ENCODE measurements at places on chromosomes 12 and 14.

- peak; percentile 73 for DNase-seq
Observed at GRCh38 chr14:75283162-75283832, 4.7 kb downstream of the FOS start.

- no peak for DNase-seq
Observed at GRCh38 chr12:6216581-6216980, 16.4 kb downstream of the CD9 start.

DNA sequence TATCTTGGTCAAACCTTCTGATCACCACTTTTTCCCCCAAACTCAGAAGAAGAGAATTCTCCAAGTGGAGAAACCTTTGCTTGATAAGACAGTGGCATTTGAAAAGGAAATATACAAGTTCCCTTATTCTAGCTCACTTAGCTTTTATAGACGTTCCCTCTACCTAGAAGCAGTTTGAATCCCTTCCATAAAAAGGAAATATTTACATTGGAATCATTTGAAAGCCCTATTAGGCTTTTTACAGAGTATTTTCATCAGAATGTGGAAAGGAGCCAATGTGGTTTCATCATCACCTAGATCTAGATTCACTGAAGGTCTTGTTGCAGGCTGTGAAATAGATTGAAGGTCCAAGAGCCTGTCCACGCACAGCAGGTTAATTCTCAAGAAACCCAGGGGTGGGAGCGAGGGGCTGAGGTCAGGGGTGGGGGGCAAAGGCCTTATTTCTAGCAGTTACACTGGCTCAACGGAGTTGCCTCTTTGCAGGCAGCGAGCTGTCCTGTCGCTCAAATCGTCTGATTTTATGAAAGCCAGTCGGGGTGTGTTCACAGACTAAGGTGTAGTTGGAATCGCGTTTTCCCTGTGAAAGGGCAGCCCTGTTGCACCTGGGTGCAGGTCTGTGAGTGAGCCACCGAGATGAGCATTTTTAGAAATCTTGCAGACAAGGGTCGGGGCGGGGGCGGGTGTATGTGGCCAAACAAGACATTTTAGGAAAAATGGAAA lies 45.6 kb downstream of the AACS start:
- no peak for DNase-seq

DNA sequence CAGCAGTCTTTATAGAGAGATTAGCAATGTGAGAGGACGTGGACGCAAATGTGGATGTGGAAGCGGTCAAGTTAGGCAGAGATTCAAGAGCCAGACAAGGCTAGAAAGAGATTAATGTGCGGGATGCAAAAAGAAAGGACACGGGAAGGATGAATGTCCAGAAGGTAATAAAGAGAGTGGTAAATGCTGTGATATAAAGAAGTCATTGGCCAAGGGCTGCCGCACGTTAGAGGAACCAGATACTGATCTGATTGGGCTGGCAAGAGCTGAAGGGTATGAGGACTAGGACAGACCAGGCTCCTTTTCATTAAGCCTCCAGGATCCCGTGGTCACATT lies 59.5 kb downstream of the DHRS2 start:
- no peak for DNase-seq

DNA sequence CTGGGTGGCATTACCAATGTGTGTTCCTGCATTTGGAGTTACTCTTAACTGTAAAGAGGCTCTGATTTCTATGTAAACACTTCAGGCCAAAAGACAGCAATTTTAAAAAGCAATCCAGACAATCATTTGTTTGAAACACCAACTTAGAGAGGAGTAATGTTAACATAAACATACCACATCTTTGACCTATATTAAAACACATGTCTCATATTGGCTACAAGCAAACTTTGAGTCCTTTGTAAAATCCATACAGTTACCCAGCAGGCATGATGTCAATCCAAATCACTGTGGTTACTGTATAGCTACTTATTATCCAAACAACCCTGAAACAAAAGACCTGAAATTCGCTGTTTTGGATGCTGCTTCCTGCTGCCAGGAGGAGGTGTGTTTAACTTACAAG lies 7.5 kb upstream of the G2E3 start:
- DNase-seq = no peak

GRCh38 chr12:105409801-105410471 lies 79.4 kb downstream of the C12orf75 start:
- peak; percentile 59 for DNase-seq

DNA sequence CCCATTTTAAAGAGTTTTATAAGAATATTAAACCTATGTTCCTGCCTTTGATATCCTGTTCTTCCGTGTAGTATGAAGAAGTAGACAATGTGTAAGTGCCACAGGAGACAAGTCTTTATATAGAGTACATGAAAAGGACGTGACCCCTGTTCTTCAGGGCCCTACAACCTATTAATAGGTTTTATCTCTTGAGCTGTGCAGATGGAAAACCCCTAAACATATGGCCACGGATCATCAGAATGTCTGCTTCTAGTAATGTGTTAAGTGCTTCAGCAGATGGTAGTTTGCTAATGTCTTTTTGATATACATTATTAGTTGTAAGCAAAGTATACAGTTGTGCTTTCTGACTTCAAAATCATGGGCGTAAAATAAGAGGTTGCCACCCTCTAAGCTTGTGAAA lies 228.5 kb downstream of the PTPRO start:
- no peak for DNase-seq

DNA sequence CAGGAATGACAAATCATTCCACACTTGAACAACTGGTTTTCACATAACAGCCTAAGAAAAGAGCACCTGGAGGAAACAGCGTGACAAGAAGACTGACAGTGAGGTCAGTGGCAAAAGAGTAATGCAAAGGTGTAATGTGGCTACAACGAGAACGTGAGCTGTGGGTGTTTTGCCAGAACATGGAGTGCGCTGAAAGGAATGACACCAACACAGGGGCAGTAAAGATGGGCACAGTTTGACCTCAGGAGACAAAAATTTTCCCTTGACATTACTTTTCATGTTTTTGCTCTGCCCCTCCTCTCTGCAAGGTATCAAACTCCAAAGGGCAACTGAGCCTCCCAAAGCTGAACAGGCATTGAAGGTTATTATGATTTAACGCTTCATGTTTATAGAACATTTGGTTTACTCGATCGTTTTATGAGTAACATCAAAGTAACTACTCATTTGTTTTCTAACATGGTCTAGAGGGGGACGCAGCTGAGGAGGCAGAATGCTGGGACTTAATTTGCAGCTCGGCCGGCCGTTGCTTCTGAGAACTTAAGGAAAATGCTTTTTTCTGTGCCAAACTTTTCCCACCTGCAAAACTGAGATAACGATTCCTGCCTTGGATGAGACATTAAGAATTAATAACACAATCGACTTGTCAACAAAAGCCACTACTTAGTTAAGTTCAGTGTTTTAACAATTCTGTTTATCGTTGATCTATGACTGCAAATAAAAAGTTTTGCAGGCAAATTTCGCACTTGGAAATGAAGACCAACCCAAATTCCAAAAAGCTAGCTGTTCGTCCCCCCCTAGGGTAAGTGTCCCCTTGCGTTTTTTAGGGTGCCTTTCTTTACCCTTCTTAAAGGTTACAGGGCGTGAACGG lies 954 bp downstream of the HAUS4 start:
- no peak for DNase-seq

DNA sequence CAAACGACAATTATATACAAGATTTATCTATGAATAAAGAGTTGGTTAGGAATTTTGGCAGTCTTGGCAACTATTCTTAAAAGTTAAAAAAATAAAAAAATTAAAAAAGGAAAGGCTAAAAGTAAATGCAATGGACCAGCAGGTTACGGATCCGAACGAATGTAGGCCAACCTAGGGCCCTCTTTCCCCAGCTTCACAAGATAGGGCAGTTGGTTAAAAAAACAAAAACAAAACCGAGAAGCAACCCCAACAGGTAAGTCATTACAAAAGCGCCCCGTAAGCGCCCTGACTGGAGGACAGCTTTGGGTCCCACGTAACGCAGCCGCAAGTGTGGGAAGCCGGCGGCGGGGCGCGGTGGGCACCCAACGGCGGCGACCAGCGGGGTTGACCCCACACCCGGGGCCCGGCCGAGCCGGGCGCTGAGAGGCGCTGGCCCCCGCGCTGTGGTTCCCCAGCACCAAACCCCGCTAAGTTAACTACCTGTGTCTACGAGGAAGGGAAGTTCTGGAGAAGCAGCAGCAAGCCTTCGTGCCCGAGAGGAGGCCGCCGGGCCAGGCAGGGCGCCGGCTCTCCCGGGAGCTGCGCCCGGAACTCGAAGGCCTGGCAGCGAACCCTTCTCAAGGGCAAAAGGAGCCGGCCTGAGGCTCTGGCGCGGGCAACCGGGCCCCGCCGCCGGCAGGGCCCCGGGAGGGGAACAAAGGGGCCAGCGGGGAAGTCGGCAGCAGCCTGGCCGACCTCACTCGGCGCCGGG lies 882 bp downstream of the HECTD1 start:
- DNase-seq = peak; percentile 19

- DNase-seq = no peak
Observed at GRCh38 chr12:2970744-2971143, 11.5 kb downstream of the TEAD4 start.

GRCh38 chr12:44694017-44694416 lies 182.1 kb downstream of the NELL2 start:
- DNase-seq = no peak

DNA sequence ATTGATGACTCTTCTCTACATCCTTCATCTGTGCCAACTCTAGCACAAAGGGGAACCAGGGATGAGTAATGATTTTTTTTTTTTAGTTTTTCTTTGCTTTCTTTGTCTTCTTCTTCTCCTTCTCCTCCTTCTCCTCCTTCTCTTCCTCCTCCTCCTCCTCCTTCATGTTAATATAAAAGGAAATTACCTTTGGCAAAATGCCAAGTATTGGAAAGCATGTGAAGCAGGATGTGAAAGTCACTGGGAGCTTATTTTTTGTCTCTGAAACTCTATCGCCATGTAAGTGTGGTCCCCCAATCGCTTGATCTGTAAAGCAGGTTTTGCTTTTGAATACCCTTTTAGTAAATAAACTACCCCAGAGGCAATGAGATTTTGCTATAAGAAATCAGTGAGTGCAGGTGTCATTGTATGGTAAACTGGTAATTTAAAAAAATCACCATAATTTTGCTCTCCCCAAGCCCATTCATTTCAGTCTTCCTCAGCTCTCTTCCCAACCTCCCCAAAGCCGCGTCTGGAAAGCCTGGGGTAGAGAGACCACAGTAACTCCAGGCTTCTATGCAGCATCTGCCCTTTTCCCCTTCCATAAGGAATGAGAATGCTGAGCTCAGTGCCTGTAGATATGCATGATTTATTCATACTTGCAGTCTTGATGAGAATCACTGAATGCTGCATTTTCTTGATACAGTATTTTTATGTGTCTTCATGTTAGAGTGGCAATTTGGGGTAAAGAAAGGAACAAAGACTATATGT lies 388.7 kb downstream of the TMEM117 start:
- DNase-seq = no peak

DNA sequence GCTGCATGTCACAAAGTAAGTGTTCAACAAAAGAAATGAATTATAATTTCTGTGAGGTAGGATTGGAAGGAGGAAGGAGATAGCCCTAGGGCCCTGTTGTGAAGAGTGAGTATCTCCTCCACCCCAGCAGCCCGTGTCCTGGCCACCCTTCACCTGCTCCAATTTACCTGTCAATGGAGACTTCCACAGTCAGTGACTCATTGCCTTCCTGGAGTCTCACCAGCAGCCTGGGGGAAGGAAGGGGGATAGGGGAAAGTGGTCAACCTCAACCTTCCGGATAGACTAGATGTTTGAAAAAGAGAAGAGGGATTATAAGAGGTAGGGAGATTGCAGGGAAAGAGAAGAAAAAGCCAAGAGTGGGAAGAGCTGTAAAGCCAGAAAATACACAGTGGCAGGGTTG lies 9.2 kb downstream of the STAT2 start:
- no peak for DNase-seq

DNA sequence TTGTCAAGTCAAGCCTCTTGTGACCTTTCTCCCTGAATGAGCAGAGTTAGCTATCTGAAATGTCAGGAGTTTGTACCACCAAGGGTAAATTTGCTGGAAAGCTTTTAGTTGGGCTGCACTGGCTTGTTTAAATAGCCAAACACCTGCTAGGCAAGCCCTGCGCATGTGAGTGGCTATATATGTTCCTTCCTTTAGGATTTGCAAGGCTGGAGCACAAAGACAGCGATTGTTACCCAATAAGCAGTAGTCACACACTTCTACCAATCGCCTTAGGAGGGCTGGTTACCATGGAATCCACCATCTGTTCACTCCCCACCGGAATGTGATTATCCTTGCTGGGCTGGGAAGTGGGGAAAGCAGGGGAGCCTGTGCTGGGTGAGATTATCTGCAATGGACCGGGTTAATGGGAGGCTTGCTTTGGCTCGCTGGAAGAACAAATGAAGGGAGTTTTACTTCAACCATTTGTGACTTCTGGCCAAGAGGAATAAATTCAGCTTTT lies 102.5 kb downstream of the FGD4 start:
- DNase-seq = peak; percentile 41

DNA sequence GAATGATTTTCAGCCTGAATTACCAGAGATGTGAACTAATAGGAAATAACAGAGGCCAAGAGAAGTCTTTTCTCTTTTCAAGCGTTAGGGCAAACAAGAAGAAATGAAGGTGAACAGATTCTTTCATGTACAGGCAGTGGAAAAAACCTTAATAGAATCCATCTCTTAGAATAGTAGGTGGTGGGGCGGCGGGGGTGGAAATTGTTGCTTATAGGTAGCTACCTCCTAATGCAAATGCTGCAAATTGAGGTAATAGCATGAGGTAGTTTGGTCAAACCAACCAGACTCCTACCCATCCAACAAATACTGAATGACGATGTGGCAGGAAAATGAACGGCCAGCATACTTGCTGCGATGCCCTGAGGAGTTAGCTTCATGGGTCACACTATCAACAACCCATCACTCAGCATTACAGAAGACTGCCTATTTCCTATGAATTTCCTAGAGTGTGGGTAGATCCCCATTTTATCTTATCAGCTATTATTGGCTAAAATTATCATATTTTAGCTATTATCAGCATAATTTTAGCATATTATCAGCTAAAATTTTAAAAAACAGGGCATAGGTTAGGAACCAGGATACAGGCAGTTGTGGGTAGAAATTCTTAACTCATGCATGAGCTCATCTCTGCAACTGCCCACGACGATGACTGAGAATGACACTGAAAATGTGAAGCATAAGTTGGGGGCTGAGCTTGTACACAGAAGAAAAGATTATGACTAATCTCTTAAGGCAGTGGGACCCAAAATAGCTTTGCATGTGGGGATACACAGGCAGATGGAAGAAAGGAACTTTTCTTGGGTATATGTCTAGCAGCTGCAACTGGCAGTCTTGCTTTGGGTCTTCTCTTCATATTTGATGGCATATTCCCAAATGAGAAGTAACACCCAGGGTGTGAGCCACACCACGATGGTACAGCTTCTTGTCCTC lies 68.7 kb downstream of the NIN start:
- DNase-seq = no peak

GRCh38 chr14:99009871-99010270 lies 262.1 kb downstream of the BCL11B start:
- no peak for DNase-seq

- no peak for DNase-seq
Observed at GRCh38 chr14:61417883-61418455, 96.6 kb downstream of the PRKCH start.

Measured in muscle of arm (tissue), 14 donors.